ENCODE measurements at places on chromosomes 6 and 20.

DNA sequence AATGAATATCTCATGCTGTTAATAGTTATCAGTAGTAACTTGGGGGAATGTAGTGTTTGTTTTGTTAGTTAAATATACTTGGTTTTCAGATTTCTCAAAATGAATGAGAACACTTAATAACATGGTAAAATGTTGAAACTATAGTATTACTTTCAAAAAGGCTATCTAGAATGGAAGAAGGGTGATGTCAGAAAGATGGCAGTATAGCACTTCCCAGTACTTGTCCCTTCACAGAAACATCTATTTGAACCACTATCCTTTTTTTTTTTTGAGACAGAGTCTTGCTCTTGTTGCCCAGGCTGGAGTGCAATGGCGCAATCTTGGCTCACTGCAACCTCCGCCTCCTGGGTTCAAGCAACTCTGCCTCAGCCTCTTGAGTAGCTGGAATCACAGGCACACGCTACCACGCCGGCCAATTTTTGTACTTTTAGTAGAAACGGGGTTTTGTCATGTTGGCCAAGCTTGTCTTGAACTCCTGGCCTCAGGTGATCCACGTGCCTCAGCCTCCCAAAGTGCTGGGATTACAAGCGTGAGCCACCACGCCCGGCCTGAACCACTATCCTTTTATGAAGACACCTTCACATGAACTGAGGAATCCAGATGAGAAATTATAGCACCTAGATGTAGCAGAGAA lies 4.7 kb upstream of the ECHDC1 start:
- DNase-seq, result no peak
- H3K36me3 ChIP-seq, result no peaks in the 10 kb centered on the region
- no peak overlapping the region for H3K4me3 ChIP-seq

DNA sequence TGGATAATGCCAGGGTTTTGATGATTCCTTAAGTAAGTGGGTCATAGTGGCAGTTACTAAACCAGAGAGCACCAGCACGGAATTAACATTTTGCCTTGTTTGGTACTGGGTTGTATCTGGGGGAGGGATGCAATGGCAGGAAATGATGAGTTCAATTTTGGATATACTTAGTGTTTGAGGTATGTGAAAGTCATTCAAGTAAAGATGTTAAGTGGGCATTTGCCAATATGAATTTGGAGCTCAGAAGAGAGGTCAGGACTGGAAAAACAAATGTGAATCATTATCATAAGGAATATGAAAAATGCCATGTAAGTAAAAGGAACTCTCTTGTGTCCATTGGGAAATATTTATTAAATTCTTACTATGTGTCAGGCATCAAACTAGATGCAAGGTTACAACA lies 6.2 kb downstream of the PXT1 start:
- H3K27me3 ChIP-seq, result no peaks in the 10 kb centered on the region
- H3K4me1 ChIP-seq, result peaks cover 3% of the 10 kb centered on the region
- H3K27ac ChIP-seq, result no peak overlapping the region
- H3K4me3 ChIP-seq, result no peak overlapping the region
- no peaks in the 10 kb centered on the region for H3K36me3 ChIP-seq

DNA sequence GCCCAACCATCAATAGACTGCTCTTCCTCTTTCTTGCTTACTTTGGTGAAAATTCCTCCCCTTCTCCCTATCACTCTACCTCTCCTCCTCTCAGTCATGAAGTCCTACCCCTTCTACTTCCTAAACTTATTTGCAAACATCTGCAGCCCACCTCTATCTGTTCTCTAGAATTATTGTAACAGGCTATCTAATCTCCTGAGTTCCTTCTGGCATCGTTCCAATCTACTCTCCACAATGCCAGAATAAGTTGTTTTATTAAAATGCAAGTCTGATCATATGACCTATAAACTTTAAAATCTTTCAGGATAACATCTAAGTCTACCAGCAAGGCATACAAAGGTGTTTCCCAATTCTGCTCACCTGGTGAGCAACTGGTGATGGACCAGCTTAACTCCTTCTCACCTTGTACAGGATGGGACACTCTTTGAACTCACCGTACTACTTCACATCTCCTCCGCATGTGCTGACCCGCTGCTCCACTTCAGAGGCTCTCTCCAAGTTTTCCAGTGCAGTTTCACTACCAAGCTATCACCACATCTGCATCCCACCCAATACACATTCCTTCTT lies 7.9 kb downstream of the CD164 start:
- peak overlapping the region; percentile 63 for H3K27ac ChIP-seq
- no peak for DNase-seq
- H3K27me3 ChIP-seq, result no peaks in the 10 kb centered on the region
- peaks cover 34% of the 10 kb centered on the region for H3K36me3 ChIP-seq

DNA sequence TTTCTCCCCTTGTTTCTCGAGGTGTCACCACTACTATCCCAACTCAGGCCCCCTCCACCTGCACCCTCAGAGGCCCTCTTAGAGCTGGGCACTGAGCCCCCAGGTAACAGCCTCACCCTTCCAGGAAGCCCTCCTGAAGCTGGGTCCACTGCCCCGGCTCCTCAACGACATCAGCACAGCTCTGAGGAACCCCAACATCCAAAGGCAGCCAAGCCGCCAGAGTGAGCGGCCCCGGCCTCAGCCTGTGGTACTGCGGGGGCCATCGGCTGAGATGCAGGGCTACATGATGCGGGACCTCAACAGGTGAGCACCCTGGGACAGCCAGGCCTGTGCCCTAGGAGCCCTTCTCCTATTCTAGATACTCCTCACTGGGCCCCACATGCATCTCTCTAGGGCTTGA lies 12.9 kb upstream of the ZBTB9 start:
- H3K4me1 ChIP-seq, result peaks cover 3% of the 10 kb centered on the region
- no peaks in the 10 kb centered on the region for H3K27me3 ChIP-seq
- no peak overlapping the region for H3K4me3 ChIP-seq
- H3K27ac ChIP-seq, result peak overlapping the region; percentile 71
- peaks cover 81% of the 10 kb centered on the region for H3K36me3 ChIP-seq

DNA sequence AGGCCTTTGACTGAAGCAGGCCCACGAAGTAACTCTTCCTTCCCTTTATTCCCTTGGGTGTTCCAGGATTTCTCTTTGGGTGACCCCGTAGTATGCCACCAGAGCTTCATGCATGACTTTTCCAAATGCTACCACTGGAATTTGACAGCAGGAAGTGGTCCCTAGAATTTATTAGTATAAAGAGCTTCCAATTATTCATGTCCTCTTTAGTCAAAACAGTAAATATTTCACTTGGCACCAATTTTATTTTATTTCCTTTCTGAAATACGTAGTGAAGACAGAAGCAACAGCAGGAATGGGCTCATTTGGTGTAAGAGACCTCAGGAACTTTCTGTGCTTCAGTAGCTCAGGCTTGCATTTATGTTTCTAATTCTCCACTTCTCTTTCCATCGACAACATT lies 151.3 kb downstream of the LCA5 start:
- no peak for DNase-seq
- no peaks in the 10 kb centered on the region for H3K36me3 ChIP-seq
- H3K27ac ChIP-seq, result no peak overlapping the region
- H3K27me3 ChIP-seq, result no peaks in the 10 kb centered on the region
- H3K4me3 ChIP-seq, result no peak overlapping the region

- H3K36me3 ChIP-seq, result no peaks in the 10 kb centered on the region
- no peak for DNase-seq
- H3K27ac ChIP-seq, result no peak overlapping the region
- H3K27me3 ChIP-seq, result peaks cover 2% of the 10 kb centered on the region
- H3K4me3 ChIP-seq, result no peak overlapping the region
Observed at GRCh38 chr6:756224-756623, 63.3 kb upstream of the EXOC2 start.

- H3K36me3 ChIP-seq, result no peaks in the 10 kb centered on the region
- H3K4me1 ChIP-seq, result peaks cover 25% of the 10 kb centered on the region
Observed at GRCh38 chr6:166484863-166485262, 101.6 kb downstream of the RAMACL start.

DNA sequence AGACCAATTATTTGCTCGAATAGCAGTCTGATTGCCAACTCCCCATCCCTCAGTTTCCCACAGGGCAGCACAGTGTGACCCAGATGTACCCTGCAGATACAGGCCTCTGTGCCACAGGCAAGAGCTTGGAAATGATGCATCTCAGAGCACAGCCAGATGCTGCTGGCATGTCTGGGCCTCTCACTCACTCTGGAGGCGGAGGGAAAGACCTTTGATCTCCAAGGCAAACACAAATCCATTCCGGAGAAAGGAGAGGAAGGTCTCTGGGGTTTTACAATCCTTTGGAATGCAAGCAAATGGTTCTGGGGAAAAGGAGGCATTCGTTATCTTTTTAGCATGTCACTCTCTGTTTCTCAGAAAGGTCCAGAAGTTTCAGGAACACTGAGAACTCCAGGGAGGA lies 74.2 kb downstream of the RIOK1 start:
- H3K27ac ChIP-seq, result no peak overlapping the region
- H3K36me3 ChIP-seq, result no peaks in the 10 kb centered on the region
- no peak overlapping the region for H3K4me3 ChIP-seq
- peaks cover 2% of the 10 kb centered on the region for H3K4me1 ChIP-seq
- H3K27me3 ChIP-seq, result peaks cover 8% of the 10 kb centered on the region

- H3K27ac ChIP-seq, result no peak overlapping the region
- peaks cover 35% of the 10 kb centered on the region for H3K27me3 ChIP-seq
- H3K4me3 ChIP-seq, result no peak overlapping the region
- no peaks in the 10 kb centered on the region for H3K36me3 ChIP-seq
- DNase-seq, result no peak
- H3K4me1 ChIP-seq, result peaks cover 7% of the 10 kb centered on the region
Observed at GRCh38 chr20:1790386-1790785, 104.8 kb upstream of the SIRPA start.

DNA sequence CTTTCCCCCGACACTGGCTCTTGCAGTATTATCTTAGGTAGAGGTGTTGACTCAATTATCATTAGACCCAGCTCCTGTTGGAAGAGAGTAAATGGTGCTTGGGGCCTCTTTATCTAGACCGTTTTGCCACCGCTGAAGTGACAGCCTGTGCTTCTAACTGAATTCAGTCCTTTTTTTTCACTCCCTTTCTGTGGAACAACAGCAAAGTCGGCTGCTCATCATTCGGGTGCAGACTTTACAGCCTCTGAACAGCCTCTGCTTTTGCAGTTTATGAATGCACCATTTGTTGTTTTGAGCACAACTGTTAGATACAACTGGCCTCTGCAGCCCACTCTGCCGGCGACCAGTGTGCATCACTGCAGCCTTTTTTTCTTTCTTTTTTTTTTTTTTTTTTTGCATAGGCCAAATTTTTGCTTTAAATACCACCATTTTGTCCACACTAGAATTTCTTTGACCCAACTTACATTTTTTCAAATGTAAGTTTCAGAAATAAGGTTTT lies 35.8 kb downstream of the RREB1 start:
- H3K36me3 ChIP-seq, result no peaks in the 10 kb centered on the region
- no peak for DNase-seq
- peaks cover 63% of the 10 kb centered on the region for H3K4me1 ChIP-seq
- H3K27ac ChIP-seq, result peak overlapping the region; percentile 81
- H3K27me3 ChIP-seq, result no peaks in the 10 kb centered on the region

GRCh38 chr20:53413186-53413631 lies 180.4 kb downstream of the ZNF217 start:
- H3K27me3 ChIP-seq, result peaks cover 7% of the 10 kb centered on the region
- peak overlapping the region; percentile 59 for H3K4me3 ChIP-seq
- peak; percentile 30 for DNase-seq
- H3K36me3 ChIP-seq, result no peaks in the 10 kb centered on the region

DNA sequence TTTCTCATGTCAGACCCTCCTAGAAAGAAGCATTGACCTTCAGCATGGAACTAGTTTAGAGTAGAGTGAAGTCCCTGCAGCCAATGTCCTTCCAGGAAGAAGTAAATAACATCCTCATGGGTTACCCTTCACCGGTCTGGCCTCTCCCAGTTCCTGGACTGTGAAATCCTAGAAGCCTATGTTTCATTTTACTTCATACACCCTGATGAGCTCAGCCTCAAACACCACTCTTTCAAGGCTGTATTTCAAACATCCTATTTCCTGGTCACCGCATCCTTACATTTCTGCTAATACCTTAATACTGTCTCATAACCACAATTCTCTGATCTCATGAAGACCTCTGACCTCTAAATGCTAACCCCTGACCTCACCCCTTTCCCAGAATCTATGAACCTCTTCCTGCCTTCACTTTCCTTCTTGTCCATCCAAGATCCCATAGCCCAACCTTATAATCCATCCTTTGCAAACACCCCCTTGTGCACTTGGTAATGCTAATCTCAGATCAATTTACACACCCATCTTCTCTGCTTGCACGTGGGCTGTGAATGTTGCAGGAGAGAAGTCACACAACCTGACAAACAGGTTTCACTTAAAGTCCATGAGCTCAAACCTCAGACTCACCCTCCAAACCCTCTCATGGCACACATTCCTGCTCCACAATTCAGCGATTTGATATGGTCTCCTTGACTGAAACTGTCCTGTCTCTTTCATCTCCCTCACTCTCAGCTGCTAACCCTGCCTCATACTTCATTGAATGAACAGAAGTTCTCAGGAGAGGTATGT lies 30.2 kb downstream of the SLC2A10 start:
- H3K4me1 ChIP-seq, result no peaks in the 10 kb centered on the region
- no peak overlapping the region for H3K4me3 ChIP-seq
- no peak overlapping the region for H3K27ac ChIP-seq
- no peak for DNase-seq
- peaks cover 32% of the 10 kb centered on the region for H3K27me3 ChIP-seq
